ENCODE measurements at places on chromosomes 12 and 14.

DNA sequence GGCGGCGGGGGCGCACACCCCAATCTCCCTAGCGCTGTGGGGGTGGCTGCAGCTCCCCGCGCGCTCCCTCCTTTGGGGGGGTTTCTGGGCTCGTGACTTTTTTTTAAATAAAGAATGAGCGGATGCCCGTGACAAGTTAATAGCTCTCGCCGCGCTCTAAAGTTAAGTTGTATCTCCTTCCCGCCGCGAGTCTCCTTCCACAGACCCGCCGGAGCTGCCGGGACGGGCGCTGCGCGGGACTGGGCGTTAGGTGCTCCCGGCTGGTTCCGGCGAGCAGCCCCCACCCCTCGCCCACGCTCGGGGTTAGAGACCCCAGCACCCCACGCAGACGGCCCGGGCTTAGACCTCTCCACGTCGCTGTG, 82.6 kb upstream of the HMGA2 start:
- no peak for DNase-seq

GRCh38 chr12:46049665-46050064, 59.3 kb upstream of the SCAF11 start:
- DNase-seq = no peak

- peak; percentile 96 for DNase-seq
These were observed 39.4 kb upstream of the FBRSL1 start for GRCh38 chr12:132450418-132451171.

GRCh38 chr12:3251691-3252090, 174.5 kb downstream of the TSPAN9 start:
- DNase-seq = no peak
